Mesothelial cell of epicardium (in vitro differentiated cells): ENCODE measurements at places on chromosomes 4 and X. TPM values are rescaled to one million over a fixed set of nuclear protein-coding genes. Genes with fewer than 3 reads are reported as not detected.

GRCh38 chr4:29046781-29047180, 1673.4 kb upstream of the PCDH7 start:
- no peak for DNase-seq

The MTNR1A gene
- total RNA-seq, result 0.40 to 0.80 TPM (median 0.75 TPM) in 3 replicates

The PWWP3B gene
- 3.9 to 4.1 TPM (median 4.0 TPM) in 3 replicates for total RNA-seq

DNA sequence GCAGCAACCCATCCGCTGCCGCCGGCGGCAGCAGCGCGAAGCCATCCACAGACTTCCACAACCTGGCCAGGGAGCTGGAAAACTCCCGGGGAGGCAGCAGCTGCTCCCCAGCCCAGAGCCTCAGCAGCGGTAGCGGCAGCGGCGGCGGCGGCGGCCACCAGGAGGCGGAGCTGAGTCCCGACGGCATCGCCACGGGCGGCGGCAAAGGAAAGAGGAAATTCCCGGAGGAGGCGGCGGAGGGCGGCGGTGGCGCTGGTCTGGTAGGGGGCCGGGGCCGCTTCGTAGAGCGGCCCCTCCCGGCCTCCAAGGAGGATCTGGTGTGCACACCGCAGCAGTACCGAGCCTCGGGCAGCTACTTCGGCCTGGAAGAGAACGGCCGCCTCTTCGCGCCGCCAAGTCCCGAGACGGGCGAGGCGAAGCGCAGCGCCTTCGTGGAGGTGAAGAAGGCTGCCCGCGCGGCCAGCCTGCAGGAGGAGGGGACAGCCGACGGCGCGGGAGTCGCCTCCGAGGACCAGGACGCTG, 4.9 kb downstream of the PRDM8 start:
- DNase-seq, result peak; percentile 90

GRCh38 chrX:16617382-16617781, 32.6 kb upstream of the S100G start:
- DNase-seq, result no peak

The ASB5 gene
- total RNA-seq, result not detected in 3 replicates

DNA sequence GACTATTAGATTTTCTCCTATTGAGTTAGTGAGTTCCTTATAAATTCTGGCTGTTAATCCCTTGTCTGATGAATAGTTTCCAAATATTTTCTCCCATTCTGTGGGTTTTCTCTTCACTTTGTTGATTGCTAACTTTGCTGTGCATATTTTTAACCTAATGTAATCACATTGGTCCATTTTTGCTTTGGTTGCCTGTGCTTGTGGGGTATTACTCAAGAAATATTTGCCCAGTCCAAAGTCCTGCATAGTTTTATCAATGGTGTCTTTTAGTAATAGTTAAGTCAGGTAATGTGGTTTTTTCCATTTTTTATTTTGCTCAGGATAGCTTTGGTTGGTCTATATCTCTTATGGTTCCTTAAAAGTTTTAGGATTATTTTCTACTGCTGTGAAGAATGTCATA, 490.3 kb downstream of the ARAP2 start:
- no peak for DNase-seq

The EGFL6 gene
- total RNA-seq, result 8.4 to 12.3 TPM (median 11.3 TPM) in 3 replicates

The BEX1 gene
- total RNA-seq, result 10.7 to 12.2 TPM (median 10.8 TPM) in 3 replicates

- DNase-seq, result no peak
Measured at GRCh38 chr4:52555356-52555716, 103.8 kb downstream of the USP46 start.

DNA sequence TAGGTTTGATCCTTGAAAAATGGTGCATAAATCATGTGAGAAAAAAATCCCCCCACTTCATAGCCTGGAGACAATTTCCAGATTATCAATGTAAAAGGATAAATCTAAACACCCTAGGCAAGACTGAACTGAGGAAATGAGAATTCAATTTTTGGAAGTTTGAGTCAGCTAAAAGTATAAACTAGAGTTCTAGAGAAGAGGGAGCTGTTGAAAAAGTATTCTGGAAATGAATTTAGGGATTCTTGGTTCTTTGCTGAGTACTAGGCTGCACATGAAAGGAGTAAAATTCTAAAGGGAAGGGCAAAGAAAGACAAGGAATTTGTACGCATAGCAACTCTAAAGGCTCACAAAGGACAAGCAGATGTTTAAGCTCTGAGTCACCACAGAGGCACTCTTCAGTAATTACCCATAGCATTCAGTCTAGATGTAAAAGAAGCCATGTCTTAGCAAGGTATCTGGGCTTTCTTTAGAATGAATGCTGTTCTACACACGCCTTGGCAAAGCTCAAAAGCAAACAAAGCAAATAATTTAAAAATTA, 896.5 kb downstream of the PDHA2 start:
- no peak for DNase-seq

The PCDH7 gene
- 74.3 to 78.8 TPM (median 76.7 TPM) in 3 replicates for total RNA-seq

The MAGEA9 gene
- total RNA-seq, result not detected in 3 replicates

The RTL9 gene
- total RNA-seq, result 0.43 to 0.55 TPM (median 0.47 TPM) in 3 replicates

DNA sequence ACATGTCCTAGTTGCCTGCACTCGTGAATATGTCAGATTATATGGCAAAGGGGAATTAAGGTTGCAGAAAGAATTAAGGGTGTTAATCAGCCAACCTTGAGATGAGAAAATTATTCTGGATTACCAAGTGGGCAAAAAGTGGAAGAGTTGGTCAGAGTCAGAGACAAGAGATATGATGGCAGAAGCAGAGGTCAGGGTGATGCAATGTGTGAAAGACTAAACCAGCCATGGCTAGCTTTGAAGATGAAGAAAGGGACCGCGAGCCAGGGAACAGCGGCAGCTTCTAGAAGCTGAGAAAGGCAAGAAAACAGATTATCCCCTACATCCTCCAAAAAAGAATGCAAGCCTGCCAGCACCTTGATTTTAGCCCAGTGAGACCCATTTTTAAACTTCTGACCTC, 385.6 kb downstream of the HNRNPD start:
- DNase-seq, result no peak

The PCDH10 gene
- total RNA-seq, result 21.3 to 22.3 TPM (median 21.3 TPM) in 3 replicates

- no peak for DNase-seq
Measured at GRCh38 chr4:183182873-183183725, 84.0 kb downstream of the WWC2 start.

GRCh38 chr4:97367878-97368277, 775.4 kb downstream of the STPG2 start:
- no peak for DNase-seq

DNA sequence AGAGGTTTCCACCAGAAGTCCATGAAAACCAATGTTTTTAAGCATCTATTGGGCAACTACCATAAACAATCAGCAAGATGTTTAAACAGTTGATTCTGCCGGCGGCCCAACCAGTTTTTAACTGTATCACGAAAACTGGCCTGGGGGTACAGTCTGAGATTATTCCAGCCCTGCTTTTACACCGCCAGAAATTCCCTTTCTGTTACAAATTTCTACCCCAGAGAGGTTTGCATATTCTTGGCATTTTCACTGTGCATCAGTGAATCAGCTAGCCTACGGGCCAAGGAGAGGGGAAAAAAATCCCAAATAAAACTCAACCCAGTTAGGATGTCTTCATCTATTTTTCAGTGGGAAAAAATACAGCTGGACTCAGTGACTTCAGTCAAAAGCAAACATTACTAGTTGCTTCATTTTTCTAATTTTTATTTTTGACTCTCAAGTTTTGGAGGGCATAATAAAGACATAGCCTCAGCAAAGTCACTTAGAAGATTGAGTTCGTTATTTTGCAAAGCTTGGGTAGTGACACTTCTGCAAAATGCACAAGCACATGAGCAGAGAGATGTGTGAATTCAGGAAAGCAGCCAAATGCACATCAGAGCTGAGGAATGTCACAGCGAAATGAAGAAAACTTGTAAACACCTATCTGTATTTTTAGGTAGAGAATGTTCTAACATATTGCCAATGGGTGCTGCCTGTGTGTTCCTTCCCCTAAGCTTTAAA, 167.8 kb upstream of the GK2 start:
- no peak for DNase-seq

GRCh38 chr4:28146191-28146590, 1285.5 kb downstream of the STIM2 start:
- no peak for DNase-seq

- no peak for DNase-seq
Measured at GRCh38 chr4:766559-767283, 59.2 kb downstream of the CPLX1 start.

GRCh38 chrX:120468071-120468470, 1.0 kb downstream of the LAMP2 start:
- no peak for DNase-seq

DNA sequence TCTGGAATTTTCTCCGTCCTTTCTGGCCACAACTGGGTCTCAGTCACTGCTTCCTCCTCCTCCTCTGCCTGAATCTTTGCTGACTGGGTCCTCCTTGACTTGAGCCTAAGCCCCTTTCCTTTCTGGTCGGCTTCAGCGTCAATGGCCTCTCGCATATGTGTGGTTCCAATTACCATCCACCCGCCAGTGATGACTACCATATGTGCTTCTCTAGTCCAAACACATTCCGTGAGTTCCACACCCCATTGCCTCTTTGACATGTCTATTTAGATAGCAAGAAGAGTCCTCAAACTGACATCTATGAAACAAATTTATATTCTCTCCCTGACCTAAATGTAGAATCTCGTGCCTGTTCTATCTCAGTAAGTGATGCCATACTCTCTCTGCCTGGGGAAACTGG, 19.8 kb downstream of the MXRA5 start:
- no peak for DNase-seq

GRCh38 chr4:104418286-104418685, 76.4 kb downstream of the CXXC4 start:
- DNase-seq, result no peak

DNA sequence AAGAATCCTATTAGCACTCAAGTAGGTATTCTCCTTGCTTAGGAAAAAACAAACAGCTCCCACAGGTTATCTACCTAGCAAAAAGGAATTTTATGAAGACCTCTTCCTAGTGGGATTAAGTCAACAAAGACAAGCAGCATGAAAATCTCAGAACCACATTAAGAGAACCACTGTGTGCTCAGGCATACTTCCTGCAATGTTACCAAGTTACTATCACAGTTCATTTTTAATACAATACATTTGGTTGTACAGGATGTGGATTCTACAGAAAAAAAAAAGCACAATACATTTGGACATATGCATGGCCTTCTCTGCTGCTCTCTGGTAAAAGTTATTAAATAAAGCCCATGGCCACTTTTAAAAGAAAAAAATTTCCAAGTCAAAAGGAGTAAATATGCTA, 193.7 kb downstream of the PPP3CA start:
- DNase-seq, result no peak

GRCh38 chr4:128349921-128350320, 62.3 kb upstream of the PGRMC2 start:
- DNase-seq, result no peak

- DNase-seq, result no peak
Measured at GRCh38 chr4:85522277-85522676, 47.3 kb downstream of the ARHGAP24 start.

- no peak for DNase-seq
Measured at GRCh38 chr4:115259642-115260041, 146.2 kb upstream of the NDST4 start.

The H2BW2 gene
- total RNA-seq, result 0.11 to 0.20 TPM in 2 of 3 replicates, not detected in the other

The CYBB gene
- total RNA-seq, result 0.05 to 0.38 TPM (median 0.07 TPM) in 3 replicates

The NAAA gene
- 3.0 to 6.0 TPM (median 4.1 TPM) in 3 replicates for total RNA-seq

DNA sequence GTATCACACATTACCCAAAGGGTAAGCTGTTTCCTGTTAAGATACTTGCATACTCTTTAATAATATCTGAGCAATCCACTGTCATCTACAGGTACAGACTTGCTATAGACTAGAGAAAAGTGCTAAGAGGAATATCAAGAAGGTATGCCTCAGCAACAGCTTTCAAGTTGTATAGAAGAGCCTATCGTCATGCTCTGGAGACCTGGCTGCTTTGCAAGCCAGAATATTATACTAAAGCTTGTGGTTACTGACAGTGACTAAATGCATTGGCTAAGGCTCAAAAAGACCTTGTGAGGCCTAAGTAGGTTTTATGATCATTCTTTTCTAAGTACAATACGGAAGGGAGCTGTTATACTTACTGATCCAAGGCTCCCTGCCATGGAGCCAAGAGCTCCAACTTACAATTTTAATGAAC, 11.3 kb downstream of the LAMP2 start:
- no peak for DNase-seq

The UGT2A3 gene
- not detected in 3 replicates for total RNA-seq

The NOA1 gene
- total RNA-seq, result 17.5 to 18.4 TPM (median 17.6 TPM) in 3 replicates

The SPANXA1 gene
- total RNA-seq, result not detected in 3 replicates

The TEX13D gene
- not detected in 3 replicates for total RNA-seq

DNA sequence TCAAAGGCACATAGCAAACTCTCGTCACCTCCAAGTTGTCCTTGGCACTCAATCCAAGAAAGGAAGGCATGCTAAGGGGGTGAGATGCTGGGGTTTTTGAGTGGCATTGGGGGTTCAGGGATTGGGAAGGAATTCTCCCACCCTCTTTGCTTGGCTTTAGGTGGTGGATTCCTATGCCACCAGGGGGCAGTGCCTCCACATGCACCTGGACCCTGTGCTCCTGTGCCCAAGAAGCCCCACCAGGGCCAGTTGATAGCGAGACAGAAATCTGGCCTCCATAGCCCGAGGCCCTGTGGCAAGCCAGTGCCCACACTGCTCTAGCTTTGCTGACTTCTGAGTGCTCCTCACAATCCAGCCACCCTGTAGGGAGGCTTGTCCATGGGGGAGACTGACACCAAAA, 2.0 kb upstream of the FATE1 start:
- DNase-seq, result no peak

The PABPC1L2B gene
- total RNA-seq, result not detected in 3 replicates

GRCh38 chr4:166415749-166416148, 542.7 kb downstream of the TLL1 start:
- DNase-seq, result no peak

The P2RY8 gene
- total RNA-seq, result not detected in 3 replicates

The TLR2 gene
- total RNA-seq, result 2.4 to 3.0 TPM (median 2.9 TPM) in 3 replicates

DNA sequence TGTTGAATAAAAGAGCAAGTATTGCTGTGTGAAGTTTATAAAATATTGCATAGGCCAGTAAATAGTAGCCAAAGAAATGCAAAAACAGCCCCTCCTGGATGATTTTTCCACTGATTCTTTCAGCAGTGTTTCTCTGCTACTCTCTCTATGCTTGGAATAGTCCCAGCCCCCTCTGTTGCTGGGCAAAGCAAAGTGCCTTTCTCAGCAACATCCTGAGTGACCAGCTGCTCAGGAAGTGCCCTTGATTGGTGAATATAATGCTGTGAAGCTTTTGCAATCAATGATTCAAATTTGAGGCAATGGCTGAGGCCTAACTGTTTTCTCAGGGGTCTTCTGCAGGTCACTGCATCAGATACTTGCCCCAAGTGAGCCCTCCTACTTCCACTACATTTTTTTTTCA, 656.7 kb downstream of the ZNF674 start:
- no peak for DNase-seq

The STAP1 gene
- not detected in 3 replicates for total RNA-seq

The CT47B1 gene
- total RNA-seq, result not detected in 3 replicates

- DNase-seq, result no peak
Measured at GRCh38 chr4:8547108-8547911, 32.9 kb upstream of the GPR78 start.

DNA sequence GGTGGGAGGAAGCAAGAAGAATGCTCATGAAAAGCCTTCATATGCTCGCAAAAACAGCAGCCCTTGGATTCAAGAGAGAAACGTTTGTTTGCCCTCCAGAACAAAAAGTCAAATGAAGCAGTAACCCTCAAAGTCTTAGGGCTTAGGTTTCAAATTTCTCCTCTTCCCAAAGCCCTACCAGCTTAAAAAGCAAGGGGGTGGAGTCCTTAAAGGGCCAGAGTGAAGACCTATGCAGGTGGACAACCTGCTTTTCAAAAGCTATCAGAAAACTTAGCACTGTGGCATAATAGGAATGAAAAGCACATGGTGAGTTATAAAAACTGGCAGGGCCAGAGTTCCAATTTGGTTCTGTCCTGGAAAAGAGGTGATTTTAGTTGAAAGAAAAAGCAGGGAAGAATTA, 253.3 kb downstream of the NAP1L3 start:
- no peak for DNase-seq

GRCh38 chr4:56641494-56642051, 39.5 kb downstream of the HOPX start:
- DNase-seq, result no peak
